ENCODE measurements at places on chromosomes 11 and 22. TPM values are rescaled to one million over a fixed set of nuclear protein-coding genes. Genes with fewer than 3 reads are reported as not detected.

MS4A3 gene
- total RNA-seq = not detected

C22orf42 gene
- total RNA-seq = not detected

SLC1A2 gene
- not detected for total RNA-seq

TXNRD2 gene
- 83.9 TPM for total RNA-seq

UBQLNL gene
- total RNA-seq = not detected

FAM83F gene
- not detected for total RNA-seq

BDNF gene
- total RNA-seq = 1.1 TPM

LINC01488 gene
- not detected for total RNA-seq

SEPTIN3 gene
- total RNA-seq = not detected

SLC2A11 gene
- 4.5 TPM for total RNA-seq

GGTLC2 gene
- total RNA-seq = not detected

SLC29A2 gene
- total RNA-seq = 0.13 TPM

CALCA gene
- total RNA-seq = not detected

MYBPC3 gene
- total RNA-seq = not detected

MS4A7 gene
- total RNA-seq = not detected

NLRP6 gene
- total RNA-seq = not detected

MGAT3 gene
- not detected for total RNA-seq

SCN4B gene
- total RNA-seq = not detected

IGSF9B gene
- total RNA-seq = not detected

KRTAP5-8 gene
- total RNA-seq = not detected

TPBGL gene
- total RNA-seq = not detected

ALX4 gene
- total RNA-seq = not detected

NAALAD2 gene
- 0.20 TPM for total RNA-seq

ALDH3B1 gene
- total RNA-seq = 0.94 TPM

OR8K1 gene
- not detected for total RNA-seq

CCDC73 gene
- total RNA-seq = not detected

EHF gene
- total RNA-seq = not detected

MTFP1 gene
- total RNA-seq = 127 TPM

CLDN5 gene
- 889 TPM for total RNA-seq

SPTY2D1 gene
- 11.1 TPM for total RNA-seq

TIGD3 gene
- total RNA-seq = 0.30 TPM

OR6T1 gene
- total RNA-seq = not detected

OR10A2 gene
- not detected for total RNA-seq

SLC6A5 gene
- not detected for total RNA-seq

KRTAP5-11 gene
- total RNA-seq = not detected

DGCR6 gene
- total RNA-seq = 0.27 TPM

Measured in mammary microvascular endothelial cell (primary cell).